ENCODE measurements at places on chromosomes 3 and 15. TPM values are rescaled to one million over a fixed set of nuclear protein-coding genes. Genes with fewer than 3 reads are reported as not detected.

DNA sequence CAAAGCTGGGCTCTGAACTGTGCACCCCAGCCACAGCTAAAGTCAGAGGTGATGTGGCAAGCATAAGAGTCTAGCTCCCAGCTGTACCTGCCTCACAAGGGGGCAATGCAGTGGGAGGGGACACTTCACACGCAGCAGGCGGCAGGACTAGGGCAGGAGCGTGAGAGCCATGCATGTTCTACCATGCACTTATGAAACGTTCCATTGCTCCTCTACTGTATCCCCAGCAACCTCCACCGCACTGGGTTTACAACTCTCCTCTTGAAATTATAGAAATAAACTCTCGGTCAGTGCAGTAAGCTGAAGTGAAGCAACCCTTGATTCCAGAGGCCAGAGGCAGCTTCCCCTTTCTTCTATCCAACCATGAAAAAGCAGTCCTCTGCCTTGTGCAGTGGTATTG, 298.6 kb upstream of the STT3B start:
- DNase-seq = no peak

DNA sequence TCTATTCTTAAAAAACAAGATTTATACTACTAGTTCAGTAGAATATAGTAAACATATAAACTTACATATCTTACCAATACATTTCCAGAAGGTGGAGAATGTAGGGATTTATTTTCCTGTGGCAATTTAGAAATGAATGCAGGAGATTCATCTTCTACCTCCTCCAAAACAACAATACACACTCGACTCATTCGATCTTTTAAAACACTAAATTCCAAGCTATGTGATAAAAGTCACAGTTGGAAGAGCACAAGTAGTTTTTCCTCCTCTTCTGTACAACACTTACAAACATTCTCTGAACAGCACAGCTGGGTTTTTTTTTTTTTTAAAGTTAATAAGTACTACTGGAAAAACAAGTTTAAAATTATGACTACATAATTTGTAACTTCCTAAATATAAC, 1.4 kb downstream of the ANKRD28 start:
- DNase-seq = no peak

DNA sequence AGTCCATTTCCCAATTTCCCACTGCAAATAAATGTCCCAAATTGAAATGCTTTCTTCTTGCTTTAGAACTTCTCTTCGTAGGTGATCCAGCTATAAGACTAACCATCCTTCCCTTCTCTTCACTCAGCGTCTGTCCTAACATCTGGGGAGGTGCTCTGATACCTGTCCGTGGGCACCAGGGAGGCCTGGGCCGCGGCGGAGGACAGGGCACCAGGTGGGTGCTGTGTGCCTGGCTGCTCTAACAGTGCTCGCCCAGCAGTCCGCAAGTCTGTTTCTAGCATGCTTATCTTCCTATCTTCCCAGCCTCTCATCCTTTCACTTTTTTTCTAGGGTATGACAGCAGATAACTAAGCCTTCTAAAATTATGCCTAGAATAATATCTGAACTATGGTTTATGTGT, 37.3 kb downstream of the NKIRAS1 start:
- DNase-seq = no peak

- DNase-seq = no peak
These were observed 46.2 kb downstream of the KBTBD8 start for GRCh38 chr3:67044295-67044694.

GRCh38 chr3:13706451-13706850, 157.5 kb downstream of the FBLN2 start:
- no peak for DNase-seq

DNA sequence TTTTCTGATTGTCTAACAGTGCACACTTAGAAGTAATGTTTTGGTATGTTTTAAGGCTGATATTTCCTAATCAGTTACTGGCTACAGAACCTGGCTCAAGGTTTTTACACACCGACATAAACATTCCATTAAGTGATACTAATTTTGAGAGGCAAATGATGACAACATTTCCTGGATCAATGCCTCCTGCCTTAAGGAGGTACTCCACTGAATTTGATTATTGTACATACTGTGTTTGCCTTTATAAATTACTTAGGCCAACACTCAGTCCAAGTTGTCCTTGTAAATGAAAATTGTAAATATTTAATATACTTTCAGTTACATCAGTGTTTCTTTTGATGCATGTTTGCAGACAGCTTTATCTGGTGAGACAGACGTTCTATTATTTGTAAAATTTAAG, 24.2 kb upstream of the LXN start:
- no peak for DNase-seq

DNA sequence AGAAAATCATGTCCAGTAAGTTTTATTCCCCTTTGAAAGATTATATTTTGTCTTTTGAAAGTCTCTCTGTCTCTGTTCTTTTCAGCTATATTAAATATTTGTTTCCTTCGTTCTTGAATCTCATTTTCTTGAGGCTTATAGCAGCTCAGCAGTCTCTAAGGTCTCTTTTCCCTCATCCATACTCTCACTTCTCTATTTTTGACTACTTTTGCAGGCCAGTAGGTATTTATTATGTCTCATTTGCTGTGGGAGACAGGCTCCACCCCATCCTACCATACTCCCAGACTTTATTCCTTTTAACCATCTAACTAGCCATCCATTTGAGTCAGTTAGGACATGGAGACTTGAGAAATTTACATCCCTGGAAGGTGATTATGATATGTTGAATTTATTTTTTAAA, 71.0 kb downstream of the FILIP1L start:
- DNase-seq = no peak

GRCh38 chr3:160830796-160831195, 74.8 kb downstream of the PPM1L start:
- no peak for DNase-seq

DNA sequence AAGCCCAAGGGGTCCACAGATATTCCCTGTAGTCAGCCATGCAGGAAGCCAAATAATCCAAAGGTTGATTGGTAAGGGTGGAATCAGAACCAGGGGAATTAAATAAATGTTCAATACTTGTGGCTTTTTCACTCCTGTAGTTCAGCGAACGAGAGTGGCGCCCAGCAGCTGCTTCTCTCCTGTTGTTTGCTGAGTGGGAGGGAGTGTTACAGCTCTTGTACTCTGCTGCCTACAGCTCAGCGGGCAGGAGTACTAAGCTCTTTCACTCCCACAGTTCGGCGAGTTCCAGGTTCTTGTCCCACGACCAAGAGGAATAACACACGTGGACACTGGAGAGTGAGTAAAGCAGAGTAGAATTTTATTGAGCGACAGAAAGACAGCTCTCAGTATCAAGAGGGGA, 105.9 kb downstream of the MOBP start:
- no peak for DNase-seq

Gene CFAP92
- not detected for total RNA-seq

Gene PTH1R
- not detected for total RNA-seq

Gene SYNM
- 9.3 TPM for total RNA-seq

Gene CPNE9
- total RNA-seq = not detected

Gene EBLN2
- total RNA-seq = 2.2 TPM

Gene TMIE
- not detected for total RNA-seq

Gene PRSS50
- total RNA-seq = not detected

Gene MORC1
- not detected for total RNA-seq

Gene CD200R1
- 0.09 TPM for total RNA-seq

Gene MUSTN1
- not detected for total RNA-seq

Measured in Daoy (cell line).